Stimulated activated CD4-positive, alpha-beta T cell treated with anti-CD3 and anti-CD28 coated beads, Interleukin-15, amount 100 ng/mL, for 24 hours (primary cell): ENCODE measurements at places on chromosomes 13 and 19.

DNA sequence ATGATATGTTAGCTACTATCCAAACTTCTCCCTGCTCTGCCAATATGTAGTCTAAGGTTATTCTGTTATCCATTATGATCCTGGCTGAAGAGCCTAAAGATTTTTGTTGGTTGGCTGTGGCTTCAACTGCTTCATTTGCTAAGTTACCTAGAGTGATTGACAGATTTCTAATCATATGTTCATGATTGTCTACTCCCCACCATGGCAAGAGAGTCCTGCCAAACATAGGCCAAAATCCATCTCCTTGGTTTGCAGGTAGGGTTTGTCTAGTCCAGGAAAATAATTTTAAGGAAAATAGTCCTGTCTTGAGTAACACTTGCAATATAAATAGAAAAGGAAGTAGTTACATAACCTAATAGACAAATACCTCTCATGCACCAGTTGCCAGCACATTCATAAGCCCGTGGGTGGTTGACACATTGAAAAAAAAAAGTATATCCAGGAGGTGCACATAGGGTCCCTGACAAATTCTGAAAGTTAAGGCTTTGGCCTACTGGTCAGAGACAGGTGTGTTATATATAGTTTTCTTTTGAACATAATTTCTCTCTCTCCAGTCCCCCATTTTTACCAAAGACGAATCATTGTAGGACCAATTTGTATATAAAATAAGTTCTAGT lies 5.4 kb upstream of the CBY2 start:
- no peak for DNase-seq

DNA sequence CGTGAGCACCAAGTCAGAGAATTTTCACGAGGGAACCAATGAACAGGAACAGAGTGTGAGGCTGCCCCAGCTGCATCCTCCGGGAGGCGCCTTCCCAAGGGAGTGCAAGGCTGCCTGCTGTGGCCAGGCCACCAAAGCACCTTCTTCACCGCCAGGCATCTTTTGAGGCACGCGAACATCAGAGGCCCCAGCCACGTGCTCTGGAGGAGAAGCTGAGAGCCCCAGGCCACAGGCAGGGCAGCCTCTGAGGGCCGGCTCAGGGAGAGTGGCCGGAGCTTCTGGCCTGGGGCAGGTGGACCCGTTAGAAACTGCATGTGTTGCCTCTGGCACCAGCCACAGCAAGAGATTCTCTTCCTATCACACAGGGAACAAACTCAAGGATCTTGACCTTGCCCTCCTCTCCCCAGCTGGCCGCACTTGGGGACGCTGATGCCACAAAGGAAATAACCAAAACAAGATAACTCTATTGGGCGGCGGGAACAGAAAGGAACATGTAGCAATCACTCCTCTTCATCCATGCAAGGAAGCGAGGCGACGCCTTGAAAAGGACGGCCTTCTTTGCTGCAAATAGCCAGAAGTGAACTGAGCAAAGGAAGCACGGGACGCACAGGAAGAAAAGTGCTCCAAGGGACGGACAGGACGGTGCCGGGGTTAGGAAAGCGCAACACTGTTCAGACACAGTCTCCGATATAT lies 19.9 kb downstream of the GAS6 start:
- no peak for DNase-seq

GRCh38 chr13:108408672-108409071 lies 139.2 kb downstream of the TNFSF13B start:
- peak; percentile 10 for DNase-seq

GRCh38 chr13:88395804-88396203 lies 724.6 kb downstream of the SLITRK5 start:
- DNase-seq, result no peak

GRCh38 chr13:71704656-71705055 lies 162.3 kb downstream of the DACH1 start:
- no peak for DNase-seq

- no peak for DNase-seq
Observed at GRCh38 chr13:106497079-106497478, 38.4 kb downstream of the EFNB2 start.

GRCh38 chr13:22375151-22375550 lies 704.3 kb downstream of the FGF9 start:
- no peak for DNase-seq
